ENCODE measurements at places on chromosomes 7 and 10.

DNA sequence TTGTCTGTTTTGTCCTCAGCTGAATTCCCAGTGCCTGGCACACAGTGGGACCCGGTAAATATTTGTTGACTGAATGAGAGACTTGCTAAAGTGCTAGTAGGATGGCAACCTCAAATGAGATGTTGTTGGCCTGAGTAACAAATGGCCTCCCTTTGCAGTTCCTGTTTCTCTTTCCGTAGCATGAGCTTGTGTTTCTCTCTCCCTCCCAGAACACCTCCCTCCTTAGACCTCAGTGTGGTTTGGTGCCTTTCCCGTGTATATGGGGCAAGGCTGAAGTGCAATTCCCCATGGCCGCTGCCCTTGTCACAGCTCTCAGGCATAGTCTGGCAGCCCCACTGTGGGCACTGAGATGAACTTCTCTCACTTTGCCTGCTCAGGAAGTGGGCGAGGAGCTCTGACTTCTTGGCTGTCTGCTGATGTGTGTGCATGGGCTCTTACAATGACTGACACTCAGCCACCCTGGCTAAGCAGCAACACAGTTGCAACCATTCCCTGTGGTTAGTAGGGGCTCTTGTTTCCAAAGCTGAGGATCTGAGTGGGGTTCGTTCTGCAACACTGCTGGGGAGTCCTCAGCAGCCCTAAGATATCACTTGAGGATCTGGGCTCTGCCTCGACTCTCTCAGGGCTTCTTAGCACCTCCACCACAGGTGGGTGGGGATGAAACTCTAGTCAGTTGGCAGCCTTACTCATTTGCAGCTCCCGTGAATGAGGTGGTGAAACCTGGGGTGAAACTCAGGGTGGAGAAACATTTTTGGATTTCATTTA is 136.1 kb downstream of the ICA1 start:
- DNase-seq: peak; percentile 90

DNA sequence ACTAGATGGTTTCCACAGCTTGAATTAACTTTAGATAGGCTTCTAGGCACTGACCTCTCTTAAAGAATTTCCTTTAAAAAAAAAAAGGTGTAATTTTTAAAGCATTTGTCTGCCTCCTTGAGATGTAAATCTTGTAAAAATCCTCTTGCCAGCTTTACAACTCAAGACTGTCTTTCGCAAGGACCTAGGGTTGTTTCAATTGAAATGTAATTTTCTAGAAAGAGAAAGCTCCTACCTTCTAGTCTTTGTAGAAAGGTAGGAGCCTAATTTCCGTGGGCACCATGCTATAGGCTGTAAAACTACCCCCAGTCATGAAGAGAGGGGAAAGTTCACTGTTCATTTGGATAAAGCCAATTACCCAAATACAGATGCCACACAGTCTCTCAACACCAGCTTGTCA is 228.8 kb upstream of the TMEM229A start:
- no peak for DNase-seq

GRCh38 chr7:129843978-129844840 is 108.6 kb downstream of the UBE2H start:
- no peak for DNase-seq

DNA sequence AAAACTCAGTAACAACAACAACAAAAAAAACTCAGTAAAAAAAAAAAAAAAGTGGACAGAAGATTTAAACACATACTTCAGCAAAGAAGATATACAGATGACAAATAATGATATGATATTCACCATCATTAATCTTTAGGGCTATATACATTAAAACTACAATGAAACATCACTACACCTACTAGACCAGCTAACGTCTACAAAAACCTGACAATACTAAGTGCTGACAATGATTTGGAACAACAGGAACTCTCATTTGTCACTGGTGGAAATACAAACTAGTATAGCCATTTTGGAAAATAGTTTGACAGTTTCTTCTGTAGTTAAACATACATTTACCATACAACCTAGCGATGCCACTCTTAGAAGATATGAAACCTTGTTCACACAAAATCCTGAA is 171.8 kb upstream of the RHEB start:
- DNase-seq: no peak

GRCh38 chr10:89162596-89162995 is 44.5 kb downstream of the CH25H start:
- no peak for DNase-seq
